ENCODE measurements at places on chromosomes 2 and 18.

GRCh38 chr2:37417321-37417720 is 72.9 kb downstream of the QPCT start:
- DNase-seq: no peak

GRCh38 chr18:13125191-13125590 is 93.4 kb upstream of the LDLRAD4 start:
- DNase-seq: no peak

GRCh38 chr2:171069286-171069956 is 91.3 kb downstream of the TLK1 start:
- no peak for DNase-seq

- no peak for DNase-seq
Observed at GRCh38 chr2:149027590-149028250, 10.8 kb upstream of the LYPD6B start.

Measured in activated T-cell treated with anti-CD3 and anti-CD28 coated beads for 24 hours (primary cell).